ENCODE measurements at places on chromosomes 1 and 21.

- DNase-seq = no peak
These were observed 42.4 kb downstream of the CAMTA1 start for GRCh38 chr1:6827630-6828165.

DNA sequence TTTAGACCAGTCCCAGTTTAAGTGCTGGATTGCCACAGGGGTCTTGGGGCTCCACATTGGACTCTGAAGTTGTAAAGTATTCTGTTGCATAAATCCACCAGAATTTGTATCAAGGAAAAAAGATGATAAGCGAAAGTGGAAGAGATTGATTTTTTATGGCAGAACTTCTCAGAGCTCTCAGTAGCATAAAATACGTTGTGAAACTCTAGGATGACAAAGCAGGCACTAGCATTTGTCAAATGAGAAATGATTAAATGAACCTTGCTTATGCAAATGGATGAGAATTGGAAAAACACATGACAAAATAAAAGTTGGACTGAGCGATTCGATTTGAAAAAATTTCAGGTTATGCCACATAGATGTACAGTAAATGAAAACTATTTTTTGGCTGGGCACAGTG, 253.8 kb upstream of the RAB4A start:
- no peak for DNase-seq

GRCh38 chr1:165290148-165290547, 66.4 kb downstream of the LMX1A start:
- DNase-seq = no peak

- DNase-seq = no peak
These were observed 277.0 kb downstream of the PTPRU start for GRCh38 chr1:29513357-29513756.

DNA sequence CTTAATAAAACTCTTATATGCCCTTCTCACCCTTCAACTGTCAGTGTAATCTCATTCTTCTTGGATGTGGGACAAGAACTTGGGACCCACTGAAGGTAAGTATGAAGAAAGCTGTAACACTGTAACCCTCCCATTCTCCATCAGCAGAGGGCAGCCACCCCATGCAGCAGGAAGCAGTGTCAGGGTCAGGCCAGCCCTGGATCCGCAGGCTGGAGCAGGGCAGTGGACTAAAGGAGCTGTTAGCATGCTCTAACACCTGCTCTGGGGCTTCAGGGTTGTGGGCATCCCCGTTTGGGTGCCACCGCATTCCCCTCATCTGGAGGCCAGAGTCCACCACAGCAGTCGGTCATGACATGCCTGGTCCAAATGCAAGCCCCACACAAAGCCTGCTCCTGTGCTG, 156.5 kb downstream of the HIVEP3 start:
- DNase-seq = no peak

- no peak for DNase-seq
These were observed 43.5 kb downstream of the TCEANC2 start for GRCh38 chr1:54096877-54097240.

DNA sequence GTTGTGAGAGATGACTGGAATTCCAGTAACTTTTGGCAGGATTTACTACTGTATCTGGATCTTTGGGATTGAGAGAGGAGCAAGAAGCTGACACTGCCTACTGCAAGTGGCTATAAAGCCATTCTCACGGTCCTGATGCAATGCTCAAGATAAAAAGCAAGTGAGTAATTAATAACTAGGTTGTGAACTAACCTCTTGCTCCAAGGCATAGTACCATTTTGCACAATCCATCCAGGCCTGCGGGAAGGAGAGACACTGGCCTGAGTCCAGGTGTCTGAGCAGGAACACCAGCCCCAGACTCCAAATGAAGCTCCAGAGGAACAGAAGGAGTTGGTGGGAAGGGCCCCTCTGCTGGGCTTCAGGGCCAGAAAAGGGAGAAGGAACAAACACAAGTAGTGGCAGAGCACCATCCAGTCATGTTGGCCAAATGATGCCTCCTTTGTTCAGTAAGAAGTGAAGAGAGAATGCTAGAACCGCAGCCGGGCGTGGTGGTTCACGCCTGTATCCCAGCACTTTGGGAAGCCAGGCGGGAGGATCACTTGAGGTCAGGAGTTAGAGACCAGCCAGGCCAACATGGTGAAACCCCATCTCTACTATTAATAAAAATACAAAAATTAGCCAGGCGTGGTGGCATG, 9.9 kb upstream of the SLC45A3 start:
- no peak for DNase-seq

DNA sequence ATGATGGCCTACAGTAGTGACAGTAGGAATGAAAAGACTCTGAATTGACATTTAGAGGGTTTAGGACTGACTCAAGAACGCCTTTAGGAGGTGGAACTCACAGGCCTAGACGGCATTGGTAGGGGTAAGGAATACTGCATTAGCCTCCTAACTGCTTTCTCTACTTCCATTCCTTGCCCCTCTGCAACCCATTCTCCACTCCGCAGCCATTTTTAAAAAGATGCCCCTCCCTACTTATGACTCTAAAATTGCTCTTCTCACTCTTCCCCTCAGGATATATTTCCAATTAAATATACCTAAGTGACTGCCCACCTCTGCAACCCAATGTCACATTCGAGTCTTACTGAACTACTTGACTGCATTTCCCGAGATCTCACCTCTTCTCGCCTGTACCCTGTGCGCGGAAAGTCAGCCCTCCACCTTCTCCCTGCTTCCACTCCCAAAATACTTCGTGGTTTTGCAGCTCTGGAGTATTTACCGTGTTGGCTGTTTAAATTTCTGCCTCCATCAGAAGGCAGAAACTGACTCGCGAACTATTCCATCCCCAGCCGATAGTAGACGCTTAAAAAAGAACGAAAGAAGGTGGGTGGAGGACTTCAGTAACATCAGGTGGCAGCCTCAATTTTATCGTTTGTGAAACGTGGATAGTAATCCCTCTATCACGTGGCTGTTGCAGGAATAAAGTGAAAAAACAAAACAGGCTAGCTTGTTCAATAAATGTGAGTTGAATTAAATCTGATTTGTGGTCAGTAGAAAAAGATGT, 1.1 kb upstream of the YBX1 start:
- peak; percentile 27 for DNase-seq

DNA sequence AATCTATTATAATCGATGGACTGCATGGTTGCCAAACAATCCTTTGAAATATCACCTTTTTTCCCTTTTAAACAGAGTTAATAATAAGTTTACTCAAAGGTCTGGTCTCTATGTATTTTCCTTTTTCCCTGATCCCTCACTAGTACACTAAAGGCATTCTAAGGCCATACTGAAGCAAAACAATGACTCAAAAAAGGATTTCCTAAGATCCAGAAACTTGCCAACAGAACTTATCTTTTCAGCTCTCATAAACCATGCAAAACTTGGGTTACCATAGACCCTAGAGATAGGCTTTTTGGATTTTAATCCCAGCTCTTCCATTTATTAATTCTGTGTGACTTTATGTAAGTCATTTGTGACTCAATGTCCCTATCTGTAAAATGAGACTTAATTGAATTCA, 77.1 kb downstream of the IFI44 start:
- DNase-seq = no peak

DNA sequence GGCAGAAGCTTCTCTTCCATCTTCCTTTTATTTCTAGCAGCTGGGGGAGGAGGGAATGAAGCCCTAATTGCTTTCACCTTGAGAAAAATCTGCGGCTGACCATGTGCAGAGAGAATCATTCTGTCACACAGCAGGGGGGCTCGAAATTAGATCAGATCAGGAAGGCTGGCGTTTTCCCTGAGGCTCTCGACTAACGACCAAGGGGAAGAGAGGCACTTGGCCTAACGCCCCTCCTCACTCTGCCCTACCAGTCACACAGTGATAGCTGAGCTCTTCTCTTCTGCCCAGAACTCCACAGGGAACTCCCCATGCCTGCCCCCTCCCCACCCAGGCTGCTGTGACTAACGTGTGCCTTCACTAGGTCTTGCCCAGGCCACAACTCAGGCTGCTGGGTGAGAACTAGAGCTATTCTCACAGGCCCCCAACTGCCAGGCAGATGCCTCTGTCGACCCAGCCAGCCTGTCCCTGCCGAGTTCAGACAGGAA, 26.5 kb upstream of the KHDRBS1 start:
- DNase-seq = no peak

DNA sequence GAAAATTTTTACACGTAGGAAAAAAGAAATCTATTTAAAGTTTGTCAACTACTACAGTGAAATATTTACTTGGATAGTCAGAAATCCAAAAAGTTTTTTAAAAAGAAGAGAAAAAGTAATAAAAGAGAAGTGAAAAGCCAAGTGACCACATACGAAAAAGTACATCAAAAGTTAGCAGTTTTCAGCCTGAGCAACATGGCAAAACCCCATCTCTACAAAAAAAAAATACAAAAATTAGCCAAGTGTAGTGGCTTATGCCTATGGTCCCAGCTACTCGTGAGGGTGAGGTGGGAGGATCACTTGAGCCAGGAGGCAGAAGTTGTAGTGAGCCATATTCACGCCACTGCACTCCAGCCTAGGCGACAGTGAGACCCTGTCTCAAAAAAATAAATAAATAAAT, 5.2 kb upstream of the MR1 start:
- no peak for DNase-seq

- no peak for DNase-seq
These were observed 1.6 kb upstream of the TAF12 start for GRCh38 chr1:28644494-28644893.

DNA sequence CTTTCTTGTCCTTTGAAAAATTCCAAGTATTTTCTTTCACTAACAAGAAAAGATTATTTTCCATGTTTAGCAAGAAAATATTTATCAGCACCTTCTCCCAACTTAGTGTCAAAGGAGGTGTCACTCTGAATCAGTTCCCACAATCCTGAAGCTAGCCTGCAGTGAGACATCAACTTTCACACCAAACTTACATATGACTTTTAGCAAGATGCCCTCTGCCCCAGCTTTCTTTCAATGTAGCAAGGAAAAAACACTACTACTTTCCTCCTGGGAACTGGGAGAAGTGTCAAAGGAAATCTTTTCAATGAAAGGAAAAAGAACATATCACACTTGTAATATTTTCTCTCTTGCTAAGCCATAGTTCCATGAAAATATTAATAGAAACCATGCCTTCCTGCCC, 50.9 kb upstream of the PALMD start:
- no peak for DNase-seq

DNA sequence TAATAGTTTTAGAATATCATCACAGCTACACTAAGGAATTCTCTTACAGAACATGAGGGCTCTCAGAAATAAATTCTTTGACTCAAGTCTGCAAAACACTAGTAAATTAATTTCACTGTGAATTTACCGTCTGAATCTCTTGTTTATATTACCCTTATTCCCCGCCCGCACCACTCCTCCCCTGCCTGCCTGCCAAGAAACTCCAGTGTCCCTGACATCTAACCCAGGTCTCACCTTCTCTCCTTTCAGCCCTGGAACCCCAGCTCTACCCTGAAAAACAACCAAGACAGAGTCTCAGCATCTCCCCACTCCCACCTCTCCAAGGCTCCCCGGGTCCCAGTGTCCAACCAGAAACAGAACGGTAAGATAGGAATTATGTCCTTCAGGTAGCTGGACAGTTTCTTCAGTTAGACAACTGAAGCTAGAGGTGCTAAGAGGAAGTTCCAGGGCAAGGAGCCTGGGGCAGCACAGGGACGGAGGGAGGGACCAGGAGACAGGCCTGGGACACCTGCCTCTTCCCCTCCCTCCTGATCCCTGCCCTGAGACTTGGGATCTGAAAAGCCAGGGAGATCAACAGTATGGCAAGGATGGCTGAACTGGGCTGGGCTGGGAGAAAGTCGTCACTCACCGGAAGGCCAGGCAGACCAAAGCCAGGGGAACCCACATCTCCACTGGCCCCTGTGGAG, 15.4 kb downstream of the COL16A1 start:
- no peak for DNase-seq

- DNase-seq = no peak
These were observed 21.0 kb upstream of the LYST start for GRCh38 chr1:235887676-235888075.

DNA sequence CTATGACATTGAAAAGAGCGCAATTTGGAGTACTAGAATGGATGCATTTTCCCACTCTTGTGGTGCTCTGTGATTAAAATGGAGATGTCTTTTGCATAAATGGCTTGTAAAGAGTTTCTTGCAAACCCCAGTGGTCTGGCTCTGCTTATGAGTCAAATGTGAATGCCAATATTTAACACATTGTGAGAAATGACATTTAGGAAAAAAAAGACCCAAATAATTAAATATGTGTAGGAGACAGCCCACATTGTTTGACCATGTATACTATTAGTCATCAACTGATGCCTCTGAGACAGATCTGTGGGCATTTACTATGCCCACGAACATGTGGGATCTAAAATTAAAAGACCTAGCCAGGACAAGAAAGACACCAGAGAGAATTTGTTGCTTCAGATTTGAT, 22.2 kb upstream of the RUNX1 start:
- DNase-seq = no peak

GRCh38 chr1:65378247-65378946, 42.1 kb upstream of the LEPR start:
- DNase-seq = no peak

- no peak for DNase-seq
These were observed 43.8 kb downstream of the MIER1 start for GRCh38 chr1:66968574-66968973.

- no peak for DNase-seq
These were observed 50.1 kb downstream of the PRDM16 start for GRCh38 chr1:3119061-3119460.

- no peak for DNase-seq
These were observed 206.2 kb upstream of the ADAMTS5 start for GRCh38 chr21:27173053-27173452.

DNA sequence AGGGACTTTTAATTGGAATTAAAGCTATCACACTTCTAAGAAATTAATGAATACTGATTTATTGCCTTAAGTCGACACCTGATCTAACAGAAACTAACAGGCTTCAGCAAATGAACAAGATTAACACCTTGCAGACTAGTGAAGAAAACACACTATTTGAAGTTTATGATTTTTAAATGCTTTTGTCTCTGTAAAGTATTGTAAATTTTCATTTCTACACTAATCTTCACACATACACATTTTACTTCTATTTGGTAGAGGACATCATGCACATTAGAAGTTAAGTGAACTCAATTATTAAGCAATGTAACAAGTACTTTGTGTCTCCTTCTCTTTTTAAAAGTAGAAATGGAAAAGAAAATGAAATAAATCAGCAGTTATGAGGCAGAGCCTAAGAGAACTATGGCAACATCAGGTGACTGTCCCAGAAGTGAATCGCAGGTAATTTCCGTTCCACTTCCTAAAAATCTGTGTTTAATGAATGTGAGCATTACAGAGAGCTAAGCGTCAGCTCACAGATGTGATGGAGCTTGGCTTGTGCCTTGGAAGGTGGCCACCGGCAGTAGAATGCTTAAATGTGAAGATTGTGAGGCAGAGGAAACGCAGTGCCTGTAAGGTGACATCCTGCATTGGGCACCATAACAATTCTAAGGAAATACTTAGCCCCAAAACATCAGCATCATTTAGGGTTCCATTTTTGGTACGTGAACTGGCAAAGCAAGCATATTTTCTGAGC, 1.2 kb downstream of the PRMT2 start:
- peak; percentile 43 for DNase-seq

Data from activated naive CD4-positive, alpha-beta T cell treated with anti-CD3 and anti-CD28 coated beads, Interleukin-2, amount 10 ng/mL, durations not matched to agents 7 days and 5 days (primary cell).